Esophagus squamous epithelium (tissue), 5 donors: ENCODE measurements at places on chromosomes 6 and 20.

GRCh38 chr6:152170702-152171667 lies 363.5 kb downstream of the ESR1 start:
- no peak for DNase-seq

GRCh38 chr20:32609993-32610392 lies 24.9 kb upstream of the NOL4L start:
- DNase-seq: no peak

DNA sequence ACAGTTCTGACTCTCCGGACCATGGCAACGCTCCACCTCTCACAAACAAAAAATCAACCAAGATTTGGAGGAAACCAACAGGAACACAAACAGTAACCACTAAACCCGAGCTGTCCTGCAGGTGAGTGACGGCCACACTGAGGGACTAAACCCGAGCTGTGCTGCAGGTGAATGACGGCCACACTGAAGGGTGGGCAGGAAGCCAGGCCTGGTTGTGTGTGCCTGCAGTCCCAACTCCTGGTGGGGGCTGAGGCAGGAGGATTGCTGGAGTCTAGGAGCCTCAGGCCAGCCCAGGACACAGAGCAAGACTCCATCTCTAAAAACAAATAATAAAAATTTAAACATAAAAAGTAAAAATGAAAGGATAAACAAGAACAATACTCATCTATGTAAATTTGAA lies 80.6 kb downstream of the TAF4 start:
- DNase-seq: no peak

- DNase-seq: no peak
Observed at GRCh38 chr6:1609648-1610496, at the start of gene FOXC1. Gene FOXC1, plus strand, starts transcription at chr6:1609915. Its CDS starts 531 bp downstream, at chr6:1610446.

GRCh38 chr6:107510108-107510507 lies 20.2 kb downstream of the SOBP start:
- DNase-seq: no peak

DNA sequence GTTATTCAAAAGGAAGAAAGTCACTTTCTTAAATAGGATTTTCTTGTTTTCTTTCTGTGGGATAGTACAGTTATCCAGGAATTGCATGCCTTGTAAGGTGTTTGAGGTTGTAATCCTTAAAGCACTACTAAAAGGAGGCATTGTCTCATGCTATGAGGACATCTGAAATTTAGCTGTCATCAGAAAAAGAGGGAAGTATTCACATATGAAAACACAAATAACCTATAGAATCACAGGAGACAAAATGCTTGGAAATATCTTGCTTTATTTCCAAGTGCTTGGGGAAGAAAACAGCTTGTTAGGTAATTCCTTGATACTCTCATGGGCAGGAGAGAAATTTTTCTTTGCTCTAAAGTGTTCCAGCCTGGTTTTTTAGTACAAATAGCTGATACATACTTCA lies 40.1 kb downstream of the HECA start:
- DNase-seq: no peak
